ENCODE measurements at places on chromosomes 2 and 18.

DNA sequence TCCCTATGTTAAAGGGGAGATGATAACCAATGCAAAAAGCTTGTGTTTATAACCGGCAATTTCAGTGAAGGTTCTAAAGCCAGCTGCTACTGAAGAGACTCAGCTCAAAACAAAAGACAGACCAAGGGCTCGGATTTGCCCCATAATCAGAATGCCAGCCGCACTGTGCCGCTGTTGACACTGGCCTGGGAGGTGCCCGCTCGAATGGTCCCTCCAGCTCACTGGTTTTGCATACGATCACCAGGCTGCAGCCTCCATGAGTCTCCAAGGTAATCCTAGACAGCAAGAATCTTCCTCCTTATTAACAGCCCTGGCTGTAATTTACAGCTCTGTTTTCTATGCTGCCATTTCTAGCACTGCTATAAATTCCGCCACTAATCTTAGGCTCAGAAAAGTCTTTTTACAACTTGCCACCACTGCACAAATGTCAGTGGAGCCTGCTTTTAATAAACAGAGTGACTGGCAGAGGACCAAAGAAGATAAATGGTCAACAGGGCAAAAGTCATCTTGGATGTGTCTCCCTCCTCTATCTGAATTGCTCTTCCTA, 155.7 kb upstream of the SH3BP4 start:
- DNase-seq, result no peak

DNA sequence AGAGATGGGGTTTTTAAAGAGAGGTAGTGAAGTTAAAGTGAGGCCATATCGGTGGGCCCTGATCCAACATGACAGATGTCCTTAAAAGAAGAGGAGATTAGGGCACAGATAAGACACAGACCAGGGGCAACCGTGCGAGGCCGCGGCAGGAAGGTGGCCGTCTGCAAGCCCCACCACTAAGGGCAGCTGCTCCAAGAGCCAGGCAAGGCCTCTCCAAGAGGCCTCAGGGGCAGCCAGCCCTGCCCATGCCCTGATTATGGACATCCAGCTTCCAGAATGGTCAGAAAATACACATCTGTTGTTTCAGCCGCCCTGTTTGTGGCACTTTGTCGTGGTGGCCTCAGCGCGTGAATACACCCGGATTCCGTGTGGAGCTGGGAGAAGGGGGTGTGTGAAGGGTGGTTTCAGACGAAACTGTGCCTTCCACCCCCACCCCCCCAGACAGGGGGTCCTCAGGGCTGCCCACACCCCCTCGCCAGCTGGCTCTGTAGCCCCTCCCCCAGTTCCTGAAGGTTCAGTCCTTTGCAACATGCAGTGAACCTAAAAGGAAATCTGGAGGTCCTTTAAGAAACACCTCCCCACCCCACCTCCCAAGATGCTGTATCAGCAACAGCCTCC, 74.1 kb upstream of the SMAD7 start:
- DNase-seq, result no peak

- peak; percentile 82 for DNase-seq
These were observed 41.9 kb upstream of the PTMA start for GRCh38 chr2:231666171-231667095.

- no peak for DNase-seq
These were observed 1.4 kb downstream of the B3GNT2 start for GRCh38 chr2:62197011-62197924.

DNA sequence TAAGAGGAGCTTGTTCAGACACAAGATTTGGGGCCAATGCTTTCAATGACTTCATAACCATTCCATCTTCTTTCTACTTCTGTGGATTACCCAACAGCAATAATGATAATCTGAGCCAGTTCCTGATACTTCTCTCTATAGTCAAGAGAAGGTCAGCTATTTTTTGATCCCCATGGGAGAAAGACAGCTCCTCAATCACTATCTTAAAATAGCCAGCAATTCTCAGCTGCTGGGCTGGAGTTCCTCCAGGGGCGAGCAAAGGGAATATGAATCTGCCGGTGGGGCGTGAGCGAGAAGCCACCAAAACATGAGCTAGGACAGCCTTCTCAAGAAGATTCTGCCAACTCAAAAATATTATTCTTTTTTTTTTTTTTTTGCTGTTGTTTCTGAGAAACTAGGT, at the start of gene TMEM182:
Gene TMEM182, plus strand, starts transcription at position 269 of the 400 bp plus-strand sequence. CDS start 187 bp downstream, outside the sequence.
- DNase-seq, result no peak

- no peak for DNase-seq
These were observed 14.5 kb downstream of the SLC39A10 start for GRCh38 chr2:195671563-195671962.

- no peak for DNase-seq
These were observed 690.5 kb downstream of the ADCYAP1 start for GRCh38 chr18:1595195-1595594.

DNA sequence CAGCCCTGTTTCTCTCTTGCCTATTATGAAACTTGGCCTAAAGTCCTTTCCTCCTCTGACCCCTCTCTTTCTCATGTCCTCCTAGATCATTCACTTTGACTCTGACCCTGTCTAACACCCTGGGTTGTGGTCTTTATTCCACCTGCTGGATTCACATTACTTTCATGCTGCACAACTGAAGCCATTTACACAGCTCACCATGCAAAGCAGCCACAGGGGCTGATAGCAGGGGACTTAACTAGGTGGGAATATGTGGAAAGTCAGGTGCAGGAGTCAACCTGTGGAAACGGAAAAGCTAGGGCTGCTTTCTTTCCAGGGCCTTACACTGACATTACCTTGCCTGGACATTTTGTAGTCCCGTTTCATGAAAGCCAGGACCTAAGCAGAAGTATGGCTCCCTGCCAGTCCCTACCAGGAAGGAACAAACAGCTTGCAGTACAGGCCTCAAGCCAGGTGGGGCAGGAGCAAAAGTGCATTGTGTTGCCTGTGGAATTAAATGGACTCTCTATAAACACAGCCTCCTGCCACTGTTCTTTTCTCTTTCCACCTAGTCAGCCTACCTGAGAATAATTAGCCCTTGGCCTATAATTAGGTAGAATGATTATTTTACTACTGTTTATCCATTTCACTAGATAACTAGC, 11.8 kb downstream of the MAPRE3 start:
- no peak for DNase-seq

DNA sequence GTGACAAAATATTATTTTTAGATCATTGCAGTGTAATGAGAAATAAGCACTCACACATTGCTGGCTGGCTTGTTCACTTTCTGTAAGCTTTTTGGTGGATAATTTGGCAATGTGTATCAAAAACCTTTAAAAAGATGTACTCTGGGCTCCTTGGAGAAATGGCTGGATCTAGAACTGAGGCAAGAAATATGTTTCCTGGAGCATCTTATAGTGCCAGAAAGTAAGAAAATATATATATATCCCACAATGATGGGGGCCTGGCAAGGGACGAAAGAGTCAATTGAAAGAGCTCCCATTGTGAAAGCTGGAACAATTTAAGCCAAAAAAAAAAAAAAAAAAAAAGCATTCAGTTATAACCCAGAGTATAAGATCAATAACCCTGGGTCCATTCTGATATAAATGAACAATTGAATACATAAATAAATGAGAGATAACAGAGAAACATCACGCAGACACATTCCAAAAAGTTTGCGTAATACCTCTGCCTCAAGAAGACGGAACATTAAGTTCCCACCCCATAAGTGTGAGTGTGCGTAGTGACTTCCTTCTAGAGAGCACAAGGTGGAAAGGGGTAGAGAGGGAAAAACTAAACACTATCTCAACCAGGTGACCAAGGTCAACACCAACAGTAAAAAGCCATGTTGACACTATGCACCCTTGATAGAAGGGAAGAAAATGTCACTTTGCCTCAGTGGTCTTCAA, 77.5 kb downstream of the BIN1 start:
- no peak for DNase-seq

- DNase-seq, result no peak
These were observed 316.8 kb upstream of the KCNH7 start for GRCh38 chr2:163155279-163155883.

DNA sequence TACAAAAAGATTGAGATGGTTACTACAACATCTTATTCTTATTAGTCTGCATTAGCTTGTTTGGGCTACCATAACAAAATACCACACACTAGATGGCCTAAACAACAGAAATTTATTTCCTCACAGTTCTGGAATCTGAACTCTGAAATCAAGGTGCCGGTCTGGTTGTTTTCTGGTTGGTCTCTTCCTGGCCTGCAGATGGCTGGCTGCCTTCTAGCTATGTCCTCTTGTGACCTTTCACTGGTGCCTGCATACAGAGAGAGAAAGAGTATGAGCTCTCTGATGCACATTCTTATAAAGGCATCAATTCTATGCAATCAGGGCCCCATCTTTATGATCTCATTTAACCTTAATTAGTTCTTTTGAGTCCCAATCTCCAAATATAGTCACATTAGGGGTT, 696.5 kb downstream of the TDRD15 start:
- DNase-seq, result no peak

GRCh38 chr18:54112356-54112755, 112.1 kb downstream of the MBD2 start:
- no peak for DNase-seq

- no peak for DNase-seq
These were observed 6.2 kb upstream of the TMEM87B start for GRCh38 chr2:112048887-112049286.

- no peak for DNase-seq
These were observed 73.9 kb upstream of the TWSG1 start for GRCh38 chr18:9260388-9261380.

GRCh38 chr2:149017116-149017985, 21.1 kb upstream of the LYPD6B start:
- DNase-seq, result peak; percentile 52

DNA sequence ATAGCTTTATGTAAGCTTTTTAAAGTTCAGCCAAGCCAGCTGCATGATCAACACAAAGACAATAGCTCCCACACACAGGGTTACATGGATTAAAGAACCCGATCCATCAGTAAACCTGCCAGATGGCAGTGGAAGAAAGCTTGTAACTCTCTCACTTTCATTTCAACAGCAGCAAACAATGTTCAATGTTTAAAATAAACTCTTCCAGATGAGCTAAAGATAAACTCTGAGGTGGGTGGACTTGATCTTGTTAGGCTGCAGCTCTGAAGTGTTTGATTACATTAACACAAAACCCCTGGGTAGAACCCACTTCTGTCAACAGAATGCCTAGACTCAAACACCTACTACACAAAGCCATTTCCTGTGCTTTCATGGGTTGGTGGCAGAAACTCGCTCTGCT, 13.9 kb downstream of the RDH14 start:
- no peak for DNase-seq

- DNase-seq, result no peak
These were observed 4.5 kb downstream of the NRXN1 start for GRCh38 chr2:51027442-51027841.

- DNase-seq, result no peak
These were observed 36.0 kb downstream of the LONRF2 start for GRCh38 chr2:100286318-100286717.

DNA sequence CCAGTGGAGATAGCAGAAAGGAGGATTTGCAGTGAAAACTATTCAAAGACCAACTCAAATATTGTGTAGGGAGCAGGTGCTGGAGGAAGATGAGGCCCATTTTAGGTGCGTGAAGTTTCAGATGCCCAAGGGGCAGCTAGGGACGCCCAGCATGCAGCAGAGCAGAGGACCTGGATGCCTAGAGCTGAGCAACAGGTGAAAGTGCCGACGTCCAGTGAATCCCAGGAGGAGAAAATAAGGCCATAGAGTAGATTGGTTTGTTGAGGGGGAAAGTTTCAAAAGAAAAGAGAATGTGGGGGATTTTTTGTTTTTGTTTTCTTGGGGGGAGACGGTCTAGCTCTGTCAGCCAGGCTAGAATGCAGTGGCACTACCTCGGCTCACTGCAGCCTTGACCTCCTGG, 53.1 kb downstream of the OSBPL1A start:
- no peak for DNase-seq

Measured in stimulated activated naive B cell treated with anti-CD40 and anti-IgM and Interleukin-4, amounts not matched to agents 10 μg/mL and 1 μg/mL and 100 μg/mL, for 72 hours (primary cell).